ENCODE measurements at places on chromosomes 12 and 14.

DNA sequence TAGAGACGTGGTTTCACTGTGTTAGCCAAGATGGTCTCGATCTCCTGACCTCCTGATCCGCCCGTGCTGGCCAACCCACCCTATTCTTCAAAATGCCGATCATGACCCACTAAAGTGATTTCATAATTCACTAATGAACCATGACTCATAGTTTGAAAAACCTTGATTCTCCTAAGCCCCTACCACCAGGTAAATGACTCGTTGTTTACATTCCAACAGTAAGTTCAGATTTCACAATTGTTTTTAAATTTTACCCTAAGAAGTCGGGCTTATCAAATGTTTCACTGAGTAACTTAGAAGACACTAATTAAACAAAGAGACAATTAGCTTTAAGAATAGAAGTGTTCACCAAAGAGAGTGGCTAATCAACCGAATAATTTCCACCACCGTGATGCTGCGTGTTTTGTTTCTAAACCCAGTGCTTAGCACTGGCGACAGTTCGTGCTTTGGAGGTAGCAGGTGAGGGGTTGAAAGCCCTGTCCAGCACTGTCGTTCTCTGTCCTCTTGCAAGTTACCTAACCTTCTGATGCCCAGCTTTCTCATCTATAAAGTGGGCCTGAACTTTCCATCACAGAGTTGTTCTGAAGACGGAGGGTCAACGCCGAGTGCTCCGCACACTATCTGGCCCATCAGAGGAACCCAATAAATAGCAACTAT is 136.5 kb downstream of the NTF3 start:
- DNase-seq = no peak

- DNase-seq = no peak
Measured at GRCh38 chr12:94254270-94254669, 105.9 kb downstream of the PLXNC1 start.

GRCh38 chr14:72515779-72516770 is 377.8 kb downstream of the DPF3 start:
- no peak for DNase-seq

- DNase-seq = no peak
Measured at GRCh38 chr12:41709463-41710285, 435.0 kb downstream of the GXYLT1 start.

- DNase-seq = no peak
Measured at GRCh38 chr14:53022593-53022992, 71.7 kb upstream of the FERMT2 start.

GRCh38 chr14:57617510-57617909 is 123.9 kb upstream of the CCDC198 start:
- no peak for DNase-seq

DNA sequence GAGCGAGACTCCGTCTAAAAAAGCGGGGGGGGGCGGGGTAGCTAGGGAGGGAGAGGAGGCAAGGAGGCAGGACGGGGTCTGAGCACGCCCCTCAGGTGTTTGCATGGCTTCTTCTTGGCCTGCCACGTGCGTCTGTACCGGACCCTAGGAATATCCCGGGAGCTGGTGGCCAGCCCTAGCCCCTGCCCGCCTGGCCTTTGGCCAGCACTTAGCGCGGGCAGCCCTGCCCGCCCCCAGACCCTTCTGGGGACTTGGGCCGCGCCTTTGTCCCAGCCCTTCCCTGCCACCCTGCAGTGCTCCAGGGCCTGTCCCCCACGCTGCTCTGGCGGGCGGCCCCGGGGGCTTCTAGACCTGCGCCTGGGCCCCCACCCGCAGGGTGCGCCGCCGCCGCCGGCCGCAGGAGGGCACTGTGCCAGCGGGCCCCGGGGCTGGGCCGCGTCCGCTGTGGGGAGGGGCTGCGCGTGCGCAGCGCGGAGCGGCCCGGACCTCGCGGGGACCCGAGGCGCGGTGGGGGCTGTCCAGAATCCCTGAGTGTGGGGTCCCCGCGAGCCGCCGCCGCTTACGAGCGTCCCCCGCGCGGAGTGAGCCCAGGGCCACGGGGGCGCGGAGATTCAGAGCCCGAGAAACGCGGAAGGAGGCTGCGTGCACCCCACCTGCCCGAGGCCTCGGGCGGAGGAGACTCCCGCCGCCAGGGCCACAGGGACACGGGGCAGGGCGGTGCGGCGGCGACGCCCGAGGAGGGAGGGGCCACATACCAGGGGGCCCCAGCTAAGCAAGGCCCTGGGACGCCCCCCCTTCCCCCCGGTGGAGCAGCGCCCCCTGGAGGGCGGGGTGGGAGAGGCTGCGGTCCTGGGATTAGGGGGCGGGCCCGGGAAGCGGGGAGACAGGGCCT is 21.0 kb downstream of the SLC25A29 start:
- DNase-seq = no peak

DNA sequence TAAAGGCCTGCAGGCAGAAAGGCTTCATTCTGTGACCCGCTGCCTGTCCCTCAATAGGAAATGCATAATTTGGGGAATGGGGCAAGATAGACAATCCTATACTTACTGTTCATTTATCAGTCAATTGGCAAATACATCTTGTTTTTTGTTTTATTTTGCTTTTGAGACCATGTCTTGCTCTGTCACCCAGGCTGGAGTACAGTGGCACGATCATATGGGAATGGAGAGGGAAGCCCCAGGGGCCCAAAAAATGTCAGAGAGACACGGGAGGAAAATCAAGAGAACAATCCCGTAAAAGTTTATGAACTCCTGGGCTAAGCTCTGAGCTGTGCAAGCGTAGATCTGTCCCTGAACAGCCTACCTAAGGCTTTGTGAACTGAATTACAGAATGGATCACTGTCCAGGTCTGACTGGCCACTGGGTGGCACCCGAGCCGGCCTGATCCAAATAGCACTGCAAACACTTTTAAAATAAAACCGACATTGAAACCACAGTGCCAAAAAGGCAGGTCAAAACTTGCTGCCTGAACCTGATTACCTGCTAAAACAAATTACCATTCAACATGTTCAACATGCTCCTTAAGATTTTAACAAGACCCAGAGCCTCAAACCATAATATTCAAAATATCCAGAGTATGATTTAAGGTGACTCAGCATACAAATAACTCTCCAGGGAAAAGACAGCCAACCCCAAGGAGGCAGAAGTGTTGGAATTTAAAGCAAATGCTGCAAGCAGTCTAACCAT is 11.8 kb downstream of the COPS7A start:
- no peak for DNase-seq

DNA sequence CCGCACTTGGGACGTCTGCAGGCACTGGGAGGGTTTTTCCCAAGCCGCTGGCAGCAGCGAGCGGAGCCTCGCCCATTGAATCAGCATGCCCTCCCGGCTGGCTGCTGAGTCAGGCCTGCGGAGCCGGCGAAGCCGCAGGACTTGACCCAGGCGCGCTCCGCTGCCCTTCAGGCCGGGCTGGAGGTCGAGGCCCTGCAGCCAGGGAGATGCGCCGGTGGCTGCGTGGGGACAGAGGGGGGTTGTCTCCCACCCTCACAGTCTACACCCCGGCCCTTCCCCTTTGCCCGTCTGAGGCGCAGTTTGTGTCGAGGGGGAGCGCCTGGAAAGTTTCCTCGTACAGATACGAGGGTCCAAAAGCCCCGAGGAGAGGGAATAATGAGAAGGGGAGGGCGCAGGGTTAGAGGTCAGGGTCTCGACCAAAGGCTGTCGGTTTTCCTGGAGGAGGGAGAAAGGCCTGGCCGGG is 759 bp upstream of the KLC1 start:
- DNase-seq = no peak

DNA sequence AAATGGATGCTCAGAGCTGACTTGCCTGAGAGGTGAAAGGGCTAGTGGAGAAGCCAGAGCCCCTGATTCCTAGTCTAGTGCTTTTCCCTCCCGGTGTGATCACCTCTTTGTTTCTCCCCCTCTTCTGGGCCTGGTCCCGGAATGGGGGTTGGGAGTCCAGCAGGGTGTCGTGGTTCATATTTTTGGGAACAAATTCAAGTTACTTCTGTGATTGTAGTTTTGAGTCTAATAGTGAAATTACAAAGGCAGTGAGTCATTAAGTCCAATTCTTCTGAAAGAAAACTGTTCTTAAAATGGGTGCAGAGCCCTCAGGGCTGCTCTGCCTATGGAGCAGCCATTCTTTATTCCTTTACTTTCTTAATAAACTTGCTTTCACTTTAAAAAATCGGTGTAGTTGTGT is 7.6 kb downstream of the SUSD6 start:
- no peak for DNase-seq

- no peak for DNase-seq
Measured at GRCh38 chr12:65946821-65947220, 122.5 kb downstream of the HMGA2 start.

DNA sequence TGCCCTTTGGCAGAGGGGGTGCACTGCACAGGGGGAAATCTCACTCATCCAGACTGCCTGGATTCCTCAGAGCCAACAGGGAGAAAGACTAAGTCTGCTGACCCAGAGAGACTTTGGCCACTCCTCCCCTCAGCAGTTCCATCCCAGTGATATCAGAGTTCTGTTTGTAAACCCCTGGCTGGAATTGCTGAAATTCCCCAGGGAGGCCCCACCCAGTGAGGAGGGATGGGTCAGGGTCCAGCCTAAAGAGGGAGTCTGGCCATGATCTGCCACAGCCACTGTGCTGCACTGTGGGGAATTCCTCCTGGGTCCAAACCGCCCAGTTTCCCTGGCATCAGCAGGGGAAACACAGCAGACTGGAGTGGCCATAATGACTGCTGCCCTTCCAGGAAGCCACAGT is 54.9 kb upstream of the USP15 start:
- DNase-seq = no peak

DNA sequence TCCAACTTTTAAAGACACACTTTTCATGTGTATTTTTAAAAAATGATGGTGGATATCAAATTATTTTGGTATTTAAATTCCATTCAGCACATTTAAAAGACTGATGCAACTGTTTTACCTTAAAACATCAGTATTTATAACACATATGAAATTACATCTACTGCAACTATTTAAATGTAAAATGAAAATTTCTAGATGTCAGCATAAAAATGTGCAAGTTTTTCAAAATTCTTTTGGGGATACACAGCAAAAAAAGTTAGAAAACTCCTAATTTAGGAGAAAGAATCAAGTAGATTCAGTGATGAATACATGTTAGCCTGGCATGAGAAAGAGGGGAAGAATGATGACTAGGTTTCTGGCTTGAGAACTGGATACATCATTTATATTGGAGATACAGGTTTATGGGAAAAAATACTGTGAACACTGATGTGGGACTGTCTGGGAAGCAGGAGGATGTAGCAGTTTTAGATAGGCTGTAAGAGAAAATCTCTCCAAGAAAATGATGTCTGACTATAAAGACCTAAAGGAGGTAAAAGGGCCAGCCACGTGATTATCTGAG is 9.2 kb downstream of the SOS2 start:
- DNase-seq = no peak

DNA sequence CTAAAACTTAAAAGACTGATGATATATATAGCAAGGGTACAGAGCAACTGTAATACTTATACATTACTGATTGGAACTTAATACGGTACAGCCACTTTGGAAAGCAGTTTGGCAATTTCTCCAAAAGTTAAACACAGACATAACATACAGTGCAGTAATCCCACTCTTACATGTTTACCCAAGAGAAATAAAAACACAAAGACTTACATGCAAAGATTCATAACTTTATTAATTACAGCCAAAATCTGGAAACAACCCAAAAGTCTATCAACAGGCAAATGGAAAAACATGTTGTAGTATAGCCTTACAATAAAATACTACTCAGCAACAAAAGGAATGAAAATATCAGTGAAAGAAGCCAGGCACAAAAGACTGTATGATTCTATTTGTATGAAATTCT is 84.6 kb downstream of the GARIN6 start:
- DNase-seq = no peak

DNA sequence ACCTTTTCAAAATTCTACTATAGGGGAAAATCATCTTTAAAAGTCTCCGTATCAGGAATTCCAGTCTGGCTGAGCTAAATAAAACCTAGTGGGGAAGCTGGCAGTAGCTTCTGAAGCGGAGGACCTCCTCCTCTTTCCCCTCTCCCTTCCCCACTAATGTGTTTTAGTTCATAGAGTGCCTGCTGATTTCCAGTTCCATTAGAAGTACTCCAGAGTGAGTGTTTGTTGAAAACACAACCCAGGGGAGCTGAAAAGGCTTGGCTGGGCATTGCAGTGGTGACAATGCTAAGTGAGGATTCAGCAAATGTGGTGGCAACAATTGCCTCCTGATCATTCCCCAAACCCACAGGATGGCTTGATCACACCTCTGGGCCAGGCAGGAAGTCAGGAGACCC is 144.2 kb upstream of the FRMD6 start:
- DNase-seq = no peak

- no peak for DNase-seq
Measured at GRCh38 chr12:41850046-41850445, 294.6 kb downstream of the GXYLT1 start.

DNA sequence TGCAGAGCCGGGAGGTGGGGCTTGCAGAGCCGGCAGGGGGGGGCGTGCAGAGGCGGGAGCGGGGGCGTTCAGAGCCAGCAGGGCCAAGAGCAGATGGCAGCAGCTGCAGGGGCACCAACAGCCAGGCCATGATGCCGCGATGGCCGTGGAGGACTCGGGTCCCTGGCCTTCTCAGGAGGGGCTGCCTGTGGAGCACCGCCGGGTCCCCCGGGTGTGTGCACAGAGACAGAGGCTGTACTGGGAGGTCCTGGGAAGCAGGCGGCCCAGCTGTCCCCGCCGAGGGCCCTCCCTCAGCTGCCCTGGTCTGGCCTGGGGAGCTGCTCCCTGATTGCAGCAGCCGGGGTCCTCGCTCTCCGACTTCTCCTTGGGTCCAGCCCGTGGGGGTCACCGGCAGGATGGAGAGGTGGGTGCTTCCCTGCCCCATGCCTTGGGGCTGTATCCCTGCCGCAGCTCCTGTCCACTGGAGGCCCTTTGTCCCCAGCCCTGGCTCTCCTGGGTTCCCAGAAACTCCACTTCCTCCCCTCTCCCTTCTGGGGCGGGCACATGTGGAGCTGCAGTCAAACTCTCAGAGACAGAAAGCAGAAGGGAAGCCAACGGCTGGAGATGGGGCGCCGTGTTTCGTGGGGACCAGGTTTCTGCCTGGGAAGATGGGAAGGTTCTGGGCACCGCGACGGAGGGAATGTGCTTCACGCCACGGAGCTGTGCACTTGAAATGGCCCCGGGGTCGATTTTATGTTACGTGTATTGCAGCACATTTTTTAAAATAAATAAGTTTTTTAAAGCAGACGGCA is 75.8 kb upstream of the GALNT9 start:
- DNase-seq = no peak

DNA sequence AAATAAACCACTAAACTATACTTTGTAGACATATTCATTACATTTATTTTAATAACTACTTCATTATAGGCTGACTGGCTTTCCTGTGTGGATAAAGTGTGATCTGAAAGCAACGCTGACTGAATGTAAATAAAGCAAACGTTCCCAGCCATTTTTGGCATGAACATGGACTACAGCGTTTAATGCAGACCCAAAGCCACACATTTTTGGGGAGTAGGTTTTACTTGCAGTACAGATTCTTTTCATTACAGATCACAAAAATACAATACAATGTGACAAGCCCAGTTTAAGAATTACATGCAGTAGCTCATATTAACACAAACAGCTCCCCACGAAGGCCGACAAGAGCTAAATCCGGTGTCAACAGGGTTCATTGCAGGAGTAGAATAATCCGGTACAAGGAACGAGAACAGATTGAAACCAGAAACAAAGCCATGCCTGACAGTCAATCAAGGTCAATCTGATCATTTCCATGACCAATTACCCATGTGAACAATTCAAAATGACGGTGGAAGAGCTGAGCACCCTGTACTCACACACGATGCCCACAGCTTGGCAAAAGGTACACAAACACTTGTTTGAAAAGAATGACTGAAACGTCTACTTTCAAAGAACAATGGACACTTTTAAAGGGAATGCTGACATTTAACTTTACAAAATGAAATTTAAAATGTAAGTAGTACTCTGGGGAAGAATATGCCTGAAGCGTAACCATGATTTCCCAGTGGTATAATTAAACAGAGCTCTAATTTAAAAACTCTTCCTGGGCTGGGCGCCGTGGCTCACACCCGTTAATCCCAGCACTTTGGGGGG is 5.3 kb downstream of the BAG5 start:
- DNase-seq = no peak

All from AG04449 (cell line).